Suppressor macrophage (primary cell): ENCODE measurements at places on chromosomes 7 and 10.
A peak's percentile ranks its signal among the peaks of the same experiment; 100 is the strongest.

DNA sequence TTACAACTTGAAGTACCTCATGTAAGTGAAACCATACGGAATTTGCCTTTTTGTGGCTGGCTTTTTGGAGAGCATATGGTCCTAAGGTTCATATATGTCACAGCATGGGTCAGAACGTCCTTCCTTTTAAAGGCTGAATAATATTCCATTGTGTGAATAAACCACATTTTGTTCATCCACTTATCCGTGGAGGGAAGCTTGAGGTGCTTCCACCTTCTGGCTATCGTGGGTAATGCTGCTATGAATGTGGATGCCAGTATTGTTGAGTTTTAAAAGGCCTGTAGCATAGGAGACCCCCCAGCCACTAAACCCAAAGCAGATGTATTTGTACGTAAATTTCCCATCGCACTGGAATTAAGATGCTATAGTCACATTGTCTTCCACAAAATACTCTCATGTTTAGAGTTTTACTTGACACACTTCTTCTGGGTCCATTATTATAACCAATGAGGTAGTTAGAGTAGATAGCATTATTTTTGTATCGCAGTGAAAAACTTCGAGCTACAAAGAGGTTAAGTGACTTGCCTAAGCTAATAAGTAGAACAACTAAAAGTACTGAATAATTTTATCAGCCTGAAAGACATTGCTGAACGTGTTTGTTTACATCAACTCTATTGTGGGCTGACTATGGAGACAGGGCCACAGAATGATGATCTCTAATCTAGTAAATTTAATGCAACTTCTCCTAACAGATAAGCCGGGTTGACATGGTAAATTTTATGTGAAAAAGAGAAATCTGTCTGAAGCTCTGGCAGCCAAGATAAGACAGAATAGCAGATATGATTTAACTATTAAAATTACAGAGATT, 183.0 kb upstream of the CTBP2 start:
- DNase-seq: peak; percentile 49

- DNase-seq: no peak
These were observed 357.1 kb downstream of the TCERG1L start for GRCh38 chr10:130954326-130954905.

- DNase-seq: peak; percentile 37
These were observed 531.1 kb upstream of the STEAP1 start for GRCh38 chr7:89623018-89623672.

DNA sequence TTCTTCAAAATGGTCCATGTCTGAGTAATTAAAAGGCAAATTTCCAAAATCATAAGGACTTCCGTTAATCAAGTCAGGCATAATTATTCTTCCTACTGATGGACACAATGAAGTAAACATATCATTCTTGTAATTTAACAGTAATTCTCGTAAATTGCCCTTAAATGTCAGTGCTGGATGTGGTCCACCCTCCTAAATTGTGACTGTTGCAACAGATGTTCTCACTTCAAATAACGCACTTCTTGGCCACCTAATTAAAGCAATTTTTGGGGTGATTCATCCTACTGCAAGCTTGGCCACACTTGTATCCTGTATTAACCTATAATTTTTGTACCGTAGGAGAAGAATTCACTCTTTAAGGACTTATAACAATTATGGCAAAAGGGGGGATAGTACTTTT, 1.9 kb downstream of the COL1A2 start:
- DNase-seq: no peak

- no peak for DNase-seq
These were observed 326.6 kb downstream of the RPS24 start for GRCh38 chr10:78360284-78360683.

- no peak for DNase-seq
These were observed 32.6 kb downstream of the DDIT4 start for GRCh38 chr10:72306215-72306760.

DNA sequence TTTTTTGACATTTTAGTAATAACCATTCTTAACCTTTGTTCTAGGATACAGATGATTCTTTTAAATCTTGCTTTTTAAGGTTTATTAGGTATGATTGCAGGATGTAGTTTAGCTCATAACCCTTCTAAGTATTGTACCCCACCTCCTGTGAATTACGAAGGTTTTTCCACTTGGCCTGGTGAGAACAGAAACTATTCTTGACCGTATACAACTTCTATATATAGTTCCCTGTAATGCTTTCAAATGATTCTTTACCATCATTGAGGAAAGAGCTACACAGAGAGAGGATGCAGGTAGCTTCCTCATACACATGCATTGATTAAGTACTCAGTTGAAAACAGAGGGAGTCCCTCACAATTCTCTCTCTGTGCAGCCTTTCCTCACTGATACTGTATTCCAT, 86.3 kb downstream of the PALS2 start:
- DNase-seq: no peak
